ENCODE measurements at places on chromosomes 16 and 17.

GRCh38 chr16:89563639-89564392, 3.3 kb downstream of the RPL13 start:
- peaks cover 12% of the 10 kb centered on the region for H3K4me1 ChIP-seq
- H3K27me3 ChIP-seq: no peaks in the 10 kb centered on the region
- H3K4me3 ChIP-seq: peak overlapping the region; percentile 91
- H3K36me3 ChIP-seq: peaks cover 80% of the 10 kb centered on the region

DNA sequence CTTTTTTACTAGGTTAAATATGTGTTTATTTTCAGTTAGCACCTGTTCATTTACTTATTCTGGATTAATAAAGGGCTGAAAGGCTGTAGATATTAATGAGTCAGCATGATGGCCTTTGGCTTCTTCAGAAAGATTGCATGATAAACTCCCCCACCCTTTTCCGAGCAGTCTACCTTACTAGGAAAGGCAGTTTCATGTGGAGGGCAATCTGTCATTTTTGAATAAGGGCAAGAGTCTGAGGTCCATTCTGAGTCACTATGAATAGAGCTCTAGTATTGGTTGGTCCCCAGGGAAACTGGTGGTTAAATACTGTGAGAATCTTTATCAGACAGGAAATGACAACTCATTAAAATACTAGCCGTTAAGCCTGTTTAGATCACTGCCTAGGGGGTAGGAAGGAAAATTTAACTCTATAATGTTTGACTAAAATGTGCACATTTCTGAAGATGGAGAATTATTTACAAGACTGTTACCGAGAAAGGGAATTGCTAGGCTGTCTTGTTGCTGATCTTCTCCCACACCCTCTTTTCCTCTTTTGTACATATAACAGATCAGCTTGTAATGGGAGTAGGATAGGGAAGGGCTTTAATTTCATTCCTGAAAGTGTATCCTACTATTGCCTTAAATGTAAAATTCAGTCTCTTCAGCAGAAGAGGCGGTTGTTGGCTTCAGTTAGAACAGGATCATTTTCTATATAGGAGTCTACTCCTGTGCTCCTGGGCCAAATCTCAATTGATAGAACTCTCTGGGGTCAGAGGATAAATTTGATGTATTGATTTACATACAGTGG, 63.3 kb downstream of the TUBD1 start:
- peak overlapping the region; percentile 99 for H3K27ac ChIP-seq
- H3K27me3 ChIP-seq: no peaks in the 10 kb centered on the region
- H3K4me3 ChIP-seq: peak overlapping the region; percentile 95
- H3K36me3 ChIP-seq: peaks cover 83% of the 10 kb centered on the region

- H3K36me3 ChIP-seq: no peaks in the 10 kb centered on the region
- no peaks in the 10 kb centered on the region for H3K4me1 ChIP-seq
- no peaks in the 10 kb centered on the region for H3K27me3 ChIP-seq
- no peak overlapping the region for H3K4me3 ChIP-seq
- ATAC-seq: no peak
Observed at GRCh38 chr16:8088820-8089338, 501.4 kb downstream of the TMEM114 start.

DNA sequence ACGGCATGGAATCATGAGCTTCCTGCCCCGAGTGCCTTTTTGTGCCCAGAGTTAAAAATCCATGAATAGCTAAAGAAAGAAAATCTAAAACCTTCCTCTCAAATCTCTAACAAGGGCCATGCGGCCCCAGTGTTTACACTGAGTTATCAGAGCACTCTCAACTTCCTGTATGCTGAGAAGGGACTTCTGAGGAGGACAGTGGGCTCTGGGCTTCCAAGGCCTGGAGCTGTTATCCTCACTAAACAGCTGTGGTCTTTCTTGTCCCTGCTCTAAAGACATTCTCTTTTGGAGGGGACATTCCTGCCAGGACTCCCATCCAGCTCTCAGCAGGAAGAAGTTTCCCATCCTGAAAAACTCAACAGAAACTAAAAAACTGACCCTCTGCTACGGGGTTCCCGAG, 135.6 kb downstream of the AATF start:
- no peak for ATAC-seq
- no peaks in the 10 kb centered on the region for H3K27me3 ChIP-seq
- no peak overlapping the region for H3K27ac ChIP-seq
- H3K4me3 ChIP-seq: no peak overlapping the region
- H3K4me1 ChIP-seq: peaks cover 18% of the 10 kb centered on the region
- H3K36me3 ChIP-seq: peaks cover 36% of the 10 kb centered on the region

DNA sequence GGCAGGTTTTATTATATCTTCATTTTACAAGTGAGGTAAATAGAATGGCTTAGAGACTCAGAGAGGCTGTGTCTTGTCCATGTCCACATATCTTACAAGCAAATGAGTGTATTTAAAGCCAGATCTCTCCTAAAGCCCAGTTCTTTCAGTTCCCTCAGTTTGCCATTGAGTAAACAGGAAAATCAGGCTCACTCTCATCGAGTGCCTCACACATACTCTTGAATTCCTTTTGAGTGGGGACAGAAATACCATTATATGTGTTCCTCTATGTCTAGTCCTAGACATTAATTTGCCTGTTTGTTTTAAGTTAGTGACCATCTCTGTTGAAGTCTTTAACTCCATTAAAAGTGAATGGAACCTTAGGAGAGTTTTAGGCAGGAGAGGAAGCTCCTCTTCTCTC, 40.1 kb downstream of the BPTF start:
- H3K27ac ChIP-seq: no peak overlapping the region
- H3K4me1 ChIP-seq: peaks cover 42% of the 10 kb centered on the region
- H3K27me3 ChIP-seq: no peaks in the 10 kb centered on the region
- H3K36me3 ChIP-seq: peaks cover 28% of the 10 kb centered on the region
- no peak overlapping the region for H3K4me3 ChIP-seq

DNA sequence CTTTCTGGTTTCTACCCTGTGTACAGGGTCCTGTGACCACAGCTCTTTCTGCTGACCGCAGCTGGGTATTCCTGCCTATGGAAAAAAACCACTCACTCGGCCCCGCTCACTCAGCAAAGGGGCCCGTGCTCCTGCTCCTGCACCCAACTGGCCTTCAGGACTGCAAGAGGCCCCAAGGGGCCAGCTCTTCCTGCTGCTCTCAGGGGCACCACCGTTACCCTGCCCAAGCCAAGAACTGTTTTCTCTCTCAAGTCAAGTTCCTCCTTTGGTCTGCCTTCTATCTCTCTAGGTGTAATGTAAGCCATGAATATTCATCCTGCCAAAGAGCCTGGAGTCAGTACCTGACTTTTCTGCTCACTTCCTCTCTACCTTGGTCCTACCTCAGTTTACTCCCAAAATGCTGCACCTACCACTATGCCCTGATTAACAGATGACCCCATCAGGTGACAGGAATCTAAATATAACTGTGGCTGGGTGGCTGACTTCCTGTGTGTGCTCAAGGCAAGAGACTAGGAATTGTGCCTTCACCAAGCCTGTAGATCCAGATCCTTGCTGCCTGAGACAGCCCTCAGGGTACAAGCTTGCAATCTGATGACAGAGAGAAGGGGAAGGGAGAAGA, 20.4 kb upstream of the SCIMP start:
- H3K27ac ChIP-seq: no peak overlapping the region
- H3K4me3 ChIP-seq: no peak overlapping the region
- ATAC-seq: no peak

- no peak overlapping the region for H3K27ac ChIP-seq
- no peak for ATAC-seq
- H3K36me3 ChIP-seq: no peaks in the 10 kb centered on the region
- peaks cover 3% of the 10 kb centered on the region for H3K27me3 ChIP-seq
Observed at GRCh38 chr17:725084-725483, 7.3 kb upstream of the TLCD3A start.

GRCh38 chr16:9593440-9593839, 502.0 kb downstream of the HAPSTR1 start:
- H3K4me1 ChIP-seq: no peaks in the 10 kb centered on the region
- no peak overlapping the region for H3K27ac ChIP-seq
- no peaks in the 10 kb centered on the region for H3K36me3 ChIP-seq
- no peak for ATAC-seq
- peaks cover 3% of the 10 kb centered on the region for H3K27me3 ChIP-seq

- no peak overlapping the region for H3K27ac ChIP-seq
- no peaks in the 10 kb centered on the region for H3K27me3 ChIP-seq
- no peak for ATAC-seq
Observed at GRCh38 chr16:69130461-69130860, 1.9 kb downstream of the CHTF8 start.

DNA sequence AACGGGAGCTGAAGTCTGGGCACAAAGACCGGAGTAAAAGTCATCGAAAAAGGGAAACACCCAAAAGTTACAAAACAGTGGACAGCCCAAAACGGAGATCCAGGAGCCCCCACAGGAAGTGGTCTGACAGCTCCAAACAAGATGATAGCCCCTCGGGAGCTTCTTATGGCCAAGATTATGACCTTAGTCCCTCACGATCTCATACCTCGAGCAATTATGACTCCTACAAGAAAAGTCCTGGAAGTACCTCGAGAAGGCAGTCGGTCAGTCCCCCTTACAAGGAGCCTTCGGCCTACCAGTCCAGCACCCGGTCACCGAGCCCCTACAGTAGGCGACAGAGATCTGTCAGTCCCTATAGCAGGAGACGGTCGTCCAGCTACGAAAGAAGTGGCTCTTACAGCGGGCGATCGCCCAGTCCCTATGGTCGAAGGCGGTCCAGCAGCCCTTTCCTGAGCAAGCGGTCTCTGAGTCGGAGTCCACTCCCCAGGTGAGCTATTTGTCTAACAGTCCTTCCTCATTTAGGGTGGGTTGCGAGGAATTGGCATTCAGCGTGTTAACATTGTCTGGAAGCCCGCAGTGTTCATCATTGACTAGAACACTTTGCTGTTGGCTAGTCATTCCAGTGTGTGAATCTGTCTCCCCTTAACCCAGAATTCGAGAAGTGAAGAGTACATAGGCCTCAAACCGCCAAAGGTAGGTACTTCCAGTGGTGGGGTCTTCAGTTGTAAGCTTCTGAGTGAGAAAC, 1.5 kb downstream of the CDK12 start:
- no peaks in the 10 kb centered on the region for H3K4me1 ChIP-seq
- no peaks in the 10 kb centered on the region for H3K27me3 ChIP-seq

DNA sequence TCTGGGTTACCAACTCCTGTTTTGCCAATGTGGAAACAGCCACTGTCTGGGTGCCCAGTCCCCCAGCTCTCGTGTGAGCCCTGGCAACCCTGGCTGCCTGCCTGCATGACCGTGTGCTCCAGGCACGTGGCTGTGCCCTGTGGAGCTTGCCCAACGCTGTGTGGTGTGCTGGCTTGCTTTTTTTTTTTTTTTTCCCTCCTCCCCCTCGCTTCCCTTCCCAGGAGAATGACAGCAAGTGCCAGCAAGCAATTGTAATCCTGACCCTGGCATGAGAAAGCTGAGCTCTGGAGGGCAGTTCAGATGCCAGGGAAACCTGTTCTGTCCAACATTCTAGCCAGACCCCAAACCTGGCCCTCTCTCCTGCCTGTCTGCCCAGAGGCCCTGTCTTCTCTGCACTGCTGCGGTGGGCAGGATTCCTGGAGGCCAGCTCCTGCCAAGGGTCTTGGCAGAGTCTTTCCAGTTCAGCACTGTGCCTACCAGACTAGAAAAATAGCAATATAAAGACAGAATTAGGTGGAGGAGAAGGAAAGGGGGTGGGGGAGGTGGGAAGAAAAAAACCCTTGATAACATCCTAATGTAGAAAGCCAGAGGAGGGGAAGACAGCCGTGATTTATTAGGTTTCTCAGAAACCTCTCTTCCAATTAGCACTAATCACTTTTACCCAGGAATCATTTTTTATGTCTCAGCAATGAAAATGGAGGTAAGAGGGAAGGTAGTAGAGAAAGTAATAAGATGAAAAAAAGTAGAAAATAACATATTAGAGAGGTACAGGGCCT, 9.0 kb downstream of the HLF start:
- H3K27me3 ChIP-seq: no peaks in the 10 kb centered on the region
- ATAC-seq: no peak
- peaks cover 35% of the 10 kb centered on the region for H3K4me1 ChIP-seq
- peak overlapping the region; percentile 16 for H3K27ac ChIP-seq
- peaks cover 5% of the 10 kb centered on the region for H3K36me3 ChIP-seq

DNA sequence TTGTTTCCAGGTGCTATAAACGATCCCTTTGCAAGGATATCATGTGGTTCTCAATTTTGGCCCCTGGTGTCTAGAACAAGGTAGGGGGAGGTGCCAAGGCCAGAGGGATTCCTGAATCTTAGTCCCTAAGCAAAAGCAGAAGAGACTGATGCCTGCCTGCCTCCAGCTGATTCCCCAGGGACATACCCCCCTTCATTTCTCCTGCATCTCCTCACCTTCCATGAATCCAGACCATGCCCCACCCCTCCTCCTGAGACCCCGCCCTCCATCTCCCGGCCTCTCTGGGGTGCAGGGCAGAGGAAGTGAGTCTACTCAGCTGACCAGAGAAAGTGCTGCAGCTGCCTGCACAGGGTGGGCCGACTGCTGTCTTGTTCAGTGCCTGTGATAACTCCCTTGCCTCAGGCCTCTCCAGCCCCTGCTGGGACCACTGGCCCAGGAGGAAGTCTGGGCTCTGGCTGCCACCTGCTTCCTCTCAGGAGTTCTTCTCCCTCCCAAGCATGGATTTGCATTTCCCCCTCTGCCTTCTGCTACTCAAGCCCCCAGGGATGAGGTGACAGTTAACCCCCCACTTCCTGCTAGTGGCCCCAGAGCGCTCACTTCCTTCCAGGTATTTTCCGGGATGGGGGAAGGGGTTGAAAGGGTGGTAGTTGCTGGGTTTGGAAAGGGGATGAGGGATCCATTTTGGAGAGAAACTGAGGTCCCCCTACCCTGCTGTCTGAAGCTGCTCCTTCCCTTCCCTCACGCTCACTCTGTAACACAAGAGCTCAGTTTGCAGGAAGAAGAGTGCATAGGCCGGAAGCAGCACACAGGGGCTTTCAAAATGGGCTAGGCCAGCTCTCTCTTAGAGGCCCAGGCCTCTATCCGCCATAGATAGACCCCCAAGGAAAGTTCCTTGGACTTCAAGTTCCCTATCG, 10.5 kb upstream of the TSPOAP1 start:
- H3K4me3 ChIP-seq: peak overlapping the region; percentile 98
- H3K27ac ChIP-seq: peak overlapping the region; percentile 100
- peak; percentile 50 for ATAC-seq
- peaks cover 100% of the 10 kb centered on the region for H3K36me3 ChIP-seq
- peaks cover 11% of the 10 kb centered on the region for H3K4me1 ChIP-seq
- no peaks in the 10 kb centered on the region for H3K27me3 ChIP-seq

GRCh38 chr17:71748872-71749271, 371.9 kb upstream of the SOX9 start:
- H3K4me3 ChIP-seq: no peak overlapping the region
- H3K27ac ChIP-seq: no peak overlapping the region
- ATAC-seq: no peak
- H3K36me3 ChIP-seq: no peaks in the 10 kb centered on the region
- H3K27me3 ChIP-seq: no peaks in the 10 kb centered on the region
- no peaks in the 10 kb centered on the region for H3K4me1 ChIP-seq
